Adipocyte (in vitro differentiated cells): ENCODE measurements at places on chromosomes 3 and 15.

DNA sequence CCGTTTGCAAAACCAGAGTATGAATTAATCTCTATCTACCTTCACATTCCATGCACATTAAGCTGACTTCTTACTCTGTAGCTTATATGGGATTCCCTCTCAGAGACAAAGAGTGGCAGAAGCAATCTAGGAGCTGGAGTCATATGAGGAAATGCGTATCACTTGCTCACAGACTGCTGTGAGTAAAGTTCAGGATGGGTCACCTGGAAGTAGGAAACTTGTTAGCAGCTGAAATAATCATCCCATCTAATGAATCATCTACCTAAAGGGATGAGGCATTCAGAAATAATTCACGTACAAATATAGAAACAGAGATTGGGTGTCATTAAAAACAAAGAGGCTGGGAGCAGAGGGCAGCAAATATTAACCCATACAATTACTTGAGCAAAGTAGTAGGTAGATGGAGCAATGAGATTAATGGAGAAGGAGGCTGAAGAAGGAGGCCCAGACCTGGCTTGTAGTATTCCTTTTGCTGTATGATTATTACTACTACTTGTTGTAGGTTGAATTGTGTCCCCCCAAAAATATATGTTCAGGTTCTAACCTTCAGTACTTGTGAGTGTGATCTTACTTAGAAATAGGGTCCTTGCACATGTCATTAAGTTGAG is 866.3 kb downstream of the ROBO2 start:
- DNase-seq = no peak

DNA sequence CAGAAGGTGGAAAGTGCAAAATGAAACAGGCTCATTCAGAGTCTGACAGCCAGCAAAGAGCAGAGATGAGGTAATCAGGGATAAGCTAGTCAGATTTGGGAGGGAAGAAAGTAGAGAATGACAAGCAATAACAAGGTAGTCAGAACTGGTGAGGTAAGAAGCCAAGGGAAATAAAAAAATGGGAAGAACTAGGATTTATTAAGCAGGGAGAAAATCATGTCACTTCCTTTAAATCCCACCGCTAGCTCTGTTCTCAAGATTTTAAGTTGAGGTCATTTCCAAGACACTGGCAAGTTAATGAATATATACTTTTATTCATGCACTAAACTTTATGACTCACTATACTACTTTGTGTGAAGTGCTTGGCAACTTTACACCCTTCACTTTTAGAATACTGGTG is 1106.8 kb downstream of the IGSF11 start:
- DNase-seq = peak; percentile 6

- peak; percentile 91 for DNase-seq
These were observed 162.0 kb downstream of the KLF13 start for GRCh38 chr15:31488437-31489204.

DNA sequence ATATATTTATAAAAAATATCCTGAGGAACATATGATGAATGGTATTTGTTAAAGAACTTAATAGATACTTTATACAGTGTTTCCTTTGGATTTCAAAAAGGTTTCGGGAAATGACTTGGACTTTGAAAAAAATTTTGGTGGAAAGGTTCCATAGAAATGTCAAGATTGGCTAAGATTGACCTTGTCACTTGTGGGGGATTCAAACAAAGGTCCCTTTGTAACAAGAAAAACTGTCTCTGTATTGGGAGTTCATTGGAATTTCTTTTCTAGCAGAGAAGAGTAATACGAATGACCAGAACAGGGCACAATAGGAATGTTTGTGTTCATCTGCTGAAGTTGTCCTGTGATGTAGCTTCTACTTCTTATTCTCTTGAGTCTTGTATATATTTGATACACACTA is 43.2 kb downstream of the ARHGEF26 start:
- DNase-seq = no peak

GRCh38 chr3:176951586-176952292 is 245.5 kb downstream of the TBL1XR1 start:
- DNase-seq = peak; percentile 53

DNA sequence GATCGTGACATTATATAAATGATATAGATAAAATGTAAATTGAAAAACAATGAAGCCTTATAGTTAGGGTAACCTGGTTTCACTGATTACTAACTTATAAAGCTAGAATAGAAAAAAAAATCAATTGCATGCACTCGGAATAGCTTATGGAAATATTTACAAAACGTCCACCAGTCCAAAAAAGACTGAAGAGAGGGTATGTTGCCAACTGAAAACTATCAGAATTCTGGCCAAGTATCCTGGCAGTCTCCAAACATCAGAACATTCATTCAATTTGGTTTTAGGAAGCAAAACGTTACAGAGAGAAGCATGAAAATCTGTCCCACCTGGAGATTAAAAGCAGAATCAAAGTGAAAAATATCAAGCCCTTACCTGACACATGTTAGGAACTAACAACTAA is 892.4 kb downstream of the ROBO1 start:
- DNase-seq = no peak

DNA sequence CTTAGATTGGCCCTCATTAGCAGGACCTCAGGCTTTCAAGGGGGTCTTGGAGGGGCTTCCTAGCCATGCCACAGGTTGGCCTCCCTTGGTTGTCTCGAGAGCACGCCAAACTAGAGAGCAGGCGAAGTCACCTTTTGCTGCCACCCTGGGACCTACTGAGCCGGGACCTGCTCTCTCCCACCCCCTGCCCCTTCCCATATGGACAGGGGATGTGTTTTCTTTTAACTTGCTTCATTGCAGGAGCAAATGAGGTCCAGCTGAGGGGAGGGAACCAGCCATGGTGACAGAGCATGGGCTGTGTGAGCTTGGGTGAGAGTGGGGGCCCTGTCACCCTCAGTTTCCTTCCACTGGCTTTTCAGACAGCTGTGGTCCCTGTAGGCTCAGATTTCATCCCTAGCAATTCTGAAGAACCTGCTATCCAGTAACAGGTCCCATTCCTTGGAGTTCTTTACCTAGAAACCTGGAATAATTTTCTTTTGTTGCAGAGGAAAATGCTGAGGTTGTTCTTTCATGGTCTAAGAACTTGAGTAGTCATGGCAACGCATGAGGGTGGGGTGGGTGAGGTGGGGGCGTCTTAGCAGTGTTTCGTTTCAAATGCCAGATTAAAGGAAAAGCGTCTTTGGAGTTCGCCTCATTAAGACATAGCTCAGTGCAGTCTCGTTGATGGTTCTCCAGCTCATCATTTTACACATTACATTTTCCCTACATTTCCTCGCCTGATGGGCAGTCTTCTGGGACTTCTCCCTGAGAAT is 20.1 kb upstream of the MAGEF1 start:
- DNase-seq = no peak

DNA sequence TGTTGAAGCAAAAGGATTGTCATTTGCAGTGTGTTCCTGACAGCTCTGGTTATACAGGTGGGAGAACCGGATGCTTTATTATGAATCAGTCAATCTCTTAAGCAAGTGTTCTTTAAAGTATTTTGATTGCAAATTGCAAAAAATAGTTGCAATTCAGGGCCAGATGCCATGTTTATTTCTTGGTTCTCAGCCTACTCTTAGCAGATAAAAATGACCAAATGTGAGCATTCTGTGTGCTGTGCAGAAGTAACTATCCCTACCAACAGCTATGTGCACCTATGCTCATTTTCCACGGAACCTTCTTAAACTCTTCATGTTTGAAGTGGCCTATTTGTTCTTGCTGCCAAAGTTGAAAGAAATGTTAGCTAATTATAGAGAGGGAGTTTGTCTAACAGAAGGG is 262.3 kb upstream of the RASGRP1 start:
- no peak for DNase-seq

DNA sequence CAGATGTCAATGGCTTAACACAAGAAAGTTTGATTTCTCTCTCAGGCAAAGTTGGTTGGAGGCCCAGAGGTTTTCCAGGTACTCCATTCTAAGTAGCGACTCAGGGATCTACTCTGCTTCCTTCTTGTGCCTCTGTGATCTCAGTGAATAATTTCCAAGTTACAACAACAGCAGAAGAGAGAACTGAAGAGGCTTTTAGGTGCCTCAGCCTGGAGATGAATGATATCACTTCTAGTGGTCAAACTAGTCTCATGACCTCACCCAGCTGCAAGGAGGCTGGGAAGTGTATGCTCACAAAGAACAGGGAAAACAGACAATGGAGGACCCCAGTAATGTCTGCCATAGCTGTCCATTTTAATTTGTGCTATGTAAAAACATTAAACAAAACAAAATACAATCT is 4.6 kb upstream of the PRICKLE2 start:
- DNase-seq = no peak

DNA sequence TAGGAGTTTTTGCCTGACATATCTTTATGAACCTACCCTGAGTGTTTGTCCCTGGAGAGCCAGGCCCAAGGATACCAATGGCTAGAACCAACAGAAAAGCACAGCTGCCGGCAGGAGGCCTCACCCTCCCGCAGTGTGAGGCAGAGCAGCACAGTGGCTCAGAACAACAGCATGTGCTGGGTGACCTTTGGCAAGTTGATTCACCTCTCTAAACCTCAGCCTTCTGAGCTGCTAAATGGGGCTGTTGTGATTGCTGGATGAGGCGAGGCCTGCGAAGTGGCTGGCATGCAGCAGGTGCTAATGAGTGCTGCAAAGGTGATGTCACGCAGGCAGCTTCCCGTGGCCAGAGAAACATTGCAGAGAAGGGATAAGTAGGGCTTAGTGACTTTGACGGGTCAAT is 23.3 kb downstream of the IDH2 start:
- no peak for DNase-seq

- DNase-seq = no peak
These were observed 85.9 kb downstream of the TNIK start for GRCh38 chr3:171374260-171374659.

DNA sequence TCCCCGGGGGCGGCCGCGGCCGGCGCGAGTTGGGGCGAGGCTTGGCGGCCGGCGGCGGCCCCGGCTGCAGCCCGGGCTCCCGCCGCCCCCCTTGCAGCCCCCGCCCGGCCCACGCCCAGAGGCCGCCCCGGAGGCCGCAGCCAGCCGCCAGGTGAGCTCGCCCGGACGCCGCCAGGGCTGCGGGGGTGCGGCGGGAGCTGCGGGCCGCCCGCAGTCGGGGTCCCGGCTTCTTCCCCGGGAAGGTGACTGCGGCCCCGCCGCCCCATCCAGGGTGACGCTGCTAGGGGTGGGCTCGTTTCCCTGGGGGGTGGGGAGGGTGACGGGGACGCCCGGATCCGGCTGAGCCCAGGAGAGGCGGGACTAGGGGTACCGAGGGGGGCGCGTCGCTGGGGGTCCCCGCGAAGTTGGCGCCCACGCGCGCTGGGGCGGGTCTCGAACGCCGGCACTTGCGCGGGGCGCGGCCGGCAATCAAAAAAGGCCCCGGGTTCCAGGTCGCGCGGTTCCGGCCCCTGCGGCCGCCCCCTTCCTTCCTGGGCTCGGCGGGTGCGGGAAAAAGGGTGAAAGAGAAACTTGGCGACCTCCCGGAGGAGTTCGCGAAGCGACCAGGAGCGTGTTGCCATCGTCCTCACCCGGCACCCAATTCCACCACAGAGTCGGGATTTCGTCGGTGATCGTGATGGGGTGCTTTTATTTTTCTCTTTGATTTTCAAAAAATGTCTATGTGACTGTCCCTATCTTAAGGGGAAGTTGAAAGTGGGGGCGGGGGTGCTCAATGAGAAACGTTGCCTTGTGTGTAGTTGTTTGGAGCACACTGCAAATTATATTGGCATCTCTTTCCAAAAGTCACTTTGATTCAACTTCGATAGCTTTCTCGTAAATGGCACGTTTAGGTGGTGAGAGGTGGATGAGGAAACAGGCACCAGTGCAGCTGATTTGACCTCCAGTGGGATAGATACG is 619 bp downstream of the ATXN7 start:
- DNase-seq = peak; percentile 53

- peak; percentile 96 for DNase-seq
These were observed 5.6 kb upstream of the MFGE8 start for GRCh38 chr15:88918738-88919137.

- no peak for DNase-seq
These were observed 9.2 kb upstream of the ITGA11 start for GRCh38 chr15:68441045-68441743.

- DNase-seq = peak; percentile 36
These were observed 180.5 kb downstream of the TCF12 start for GRCh38 chr15:57098896-57099295.

GRCh38 chr15:75631935-75632334 is 6.4 kb upstream of the SNUPN start:
- DNase-seq = no peak

DNA sequence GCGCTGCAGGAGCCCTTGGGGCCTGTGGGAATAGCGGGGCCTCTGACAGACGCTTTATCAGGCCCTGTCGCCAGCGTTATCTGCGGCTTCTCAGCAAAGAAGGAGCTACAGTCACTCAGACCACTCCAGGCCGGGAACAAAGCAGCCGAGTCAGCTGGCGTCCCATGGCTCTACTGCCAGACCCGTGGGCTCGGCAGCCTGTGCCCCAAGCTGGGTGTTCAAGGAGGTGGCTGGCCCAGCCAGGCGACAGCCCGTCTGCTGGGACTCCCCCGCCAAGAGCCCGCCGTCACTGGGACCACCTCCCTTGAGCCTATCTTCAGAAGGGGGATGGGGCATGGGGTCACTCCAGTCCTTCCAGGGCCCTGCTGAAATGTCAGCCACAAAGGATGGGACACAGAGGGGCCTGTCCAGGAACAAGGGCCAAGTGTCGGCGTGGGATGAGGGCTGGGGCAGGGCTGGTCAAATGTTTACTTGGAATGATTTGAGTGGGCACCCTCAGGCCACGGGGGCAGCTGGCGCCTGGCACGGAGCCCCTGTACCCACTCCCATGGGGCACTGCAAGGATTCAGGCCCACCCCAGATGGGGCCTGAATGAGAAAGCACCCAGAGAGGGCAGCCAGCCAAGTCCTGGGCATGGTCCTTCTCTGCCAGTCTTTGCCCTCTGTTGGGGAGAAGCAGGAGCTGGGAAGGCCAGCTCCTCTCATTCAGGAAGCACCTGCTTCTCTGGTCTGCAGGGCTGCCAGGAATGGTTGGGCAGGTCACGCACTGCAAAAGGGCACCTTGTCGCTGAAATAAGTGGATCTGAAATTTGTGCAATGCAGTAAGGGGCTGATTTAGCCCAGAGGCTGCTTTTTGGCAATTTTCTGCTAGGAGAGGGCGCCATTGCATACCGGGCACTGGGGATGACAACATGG is 148.3 kb downstream of the SMAD6 start:
- DNase-seq = no peak

GRCh38 chr3:45773072-45773471 is 23.3 kb downstream of the SLC6A20 start:
- DNase-seq = no peak
